Neuronal stem cell (in vitro differentiated cells): ENCODE measurements at places on chromosomes 3 and 15.

GRCh38 chr15:77494073-77494867 lies 73.6 kb downstream of the HMG20A start:
- DNase-seq, result no peak

DNA sequence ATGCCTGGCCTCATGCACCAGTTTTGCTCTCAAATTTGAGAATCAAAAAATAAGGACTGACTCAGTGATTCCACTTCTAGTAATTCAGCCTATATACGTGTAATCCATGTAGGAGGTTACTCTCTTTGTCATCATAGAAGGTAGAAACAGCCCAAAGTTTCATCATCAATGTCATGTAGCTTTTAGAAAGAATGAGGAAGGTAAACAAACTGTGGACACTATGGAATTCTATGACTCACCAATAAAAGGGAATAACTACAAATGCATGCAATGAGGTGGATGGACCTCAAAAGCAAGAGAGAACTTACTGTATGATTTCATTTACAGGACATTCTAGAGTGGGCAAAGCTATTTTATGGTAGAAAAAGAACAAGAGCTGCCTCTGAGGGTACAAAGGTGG lies 93.2 kb upstream of the LRIG1 start:
- no peak for DNase-seq

DNA sequence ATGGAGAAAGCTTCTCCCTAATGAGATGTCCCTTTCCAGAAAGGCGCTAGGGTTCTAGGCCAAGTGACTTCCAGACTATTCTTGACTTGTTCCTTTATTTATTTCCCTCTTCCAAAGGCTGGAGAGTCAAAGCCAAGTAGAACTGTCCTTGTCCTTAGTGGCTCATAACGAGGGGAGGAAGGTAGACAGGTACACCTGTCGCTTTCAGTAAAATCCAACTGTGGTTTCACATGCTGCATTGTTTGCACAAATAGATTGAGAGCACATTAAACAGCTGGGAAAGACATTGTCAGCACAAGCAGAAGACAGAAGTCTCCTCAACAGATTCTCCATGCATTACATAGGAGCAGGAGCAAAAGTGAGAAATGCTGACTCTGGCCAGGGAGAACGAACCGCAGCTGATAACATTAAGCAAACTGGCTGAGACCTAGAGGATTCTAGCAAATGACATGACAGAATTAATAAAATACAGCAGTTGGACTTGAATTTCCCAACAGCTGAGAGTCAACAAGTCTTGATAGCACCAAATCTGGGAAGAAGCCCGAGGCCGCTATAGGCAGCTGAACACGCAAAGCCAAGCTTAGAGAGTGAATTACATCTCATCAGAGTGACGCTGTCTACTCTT lies 227.7 kb downstream of the TLE3 start:
- DNase-seq, result no peak

- no peak for DNase-seq
These were observed 77.9 kb downstream of the SERPINI1 start for GRCh38 chr3:167813169-167814123.

DNA sequence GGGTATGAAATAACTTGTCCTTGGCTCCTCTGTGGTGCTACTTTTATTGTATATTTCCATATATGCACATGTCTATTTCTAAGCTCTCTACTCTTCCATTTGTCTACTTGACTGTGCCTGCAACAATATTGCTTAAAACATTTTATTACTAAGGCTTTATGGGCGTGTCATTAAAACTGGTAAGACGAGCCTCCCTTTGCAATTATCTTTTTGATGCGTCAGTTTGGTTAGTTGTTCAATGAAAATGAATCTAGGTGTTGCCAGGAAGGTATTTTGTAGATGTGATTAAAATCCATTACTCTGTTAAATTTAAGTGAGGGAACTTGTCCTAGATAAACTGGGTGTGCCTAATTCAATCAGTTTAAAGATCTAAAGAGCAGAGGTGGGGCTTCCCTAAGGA lies 12.9 kb upstream of the TRA2B start:
- no peak for DNase-seq

GRCh38 chr3:60812502-60812901 lies 438.8 kb downstream of the FHIT start:
- DNase-seq, result no peak
